Activated CD8-positive, alpha-beta T cell treated with anti-CD3 and anti-CD28 coated beads for 36 hours (primary cell): ENCODE measurements at places on chromosomes 12 and 14.

GRCh38 chr14:71242237-71242748 lies 335.0 kb downstream of the PCNX1 start:
- DNase-seq: no peak

DNA sequence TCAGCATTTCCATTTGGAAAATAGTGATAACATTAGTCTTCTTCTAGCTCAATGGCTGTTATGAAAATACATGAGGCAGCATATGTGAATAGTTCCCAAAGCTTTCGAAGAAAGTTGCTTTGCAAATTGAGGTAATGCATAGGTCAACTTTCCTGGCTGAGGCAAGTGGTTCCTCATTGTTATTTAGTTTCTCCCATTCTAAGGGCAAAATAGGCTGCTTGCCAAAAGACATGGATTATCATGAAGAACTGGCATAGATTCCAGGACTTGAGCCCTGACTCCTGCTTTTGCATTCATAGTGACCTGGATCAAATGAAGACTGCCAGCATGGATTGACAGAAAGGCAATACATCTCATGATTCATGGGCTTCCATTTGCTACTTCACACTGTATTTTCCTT lies 35.7 kb downstream of the LRFN5 start:
- no peak for DNase-seq

DNA sequence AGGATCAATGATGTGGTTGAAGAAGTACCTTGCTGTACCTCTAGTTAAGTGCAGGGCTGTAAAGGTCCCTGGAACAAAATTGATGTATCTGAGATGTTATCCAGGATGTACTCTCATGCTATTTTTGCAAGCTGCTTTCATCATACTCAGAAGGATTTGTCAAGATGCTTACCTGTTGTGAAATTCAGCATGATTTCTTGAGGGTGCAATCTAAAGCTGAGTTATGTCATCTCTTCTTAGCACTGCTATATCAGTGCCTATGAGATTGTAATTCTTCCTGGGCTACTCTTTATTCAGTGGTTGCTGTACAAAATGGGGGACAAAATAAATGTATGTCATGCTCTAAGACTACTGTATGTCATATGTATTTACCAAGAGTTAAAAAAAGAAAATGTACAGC lies 340.7 kb upstream of the LMO3 start:
- no peak for DNase-seq

- DNase-seq: no peak
These were observed 550 bp upstream of the RESF1 start for GRCh38 chr12:31958569-31959160.

GRCh38 chr12:127389923-127390322 lies 877.0 kb upstream of the TMEM132C start:
- DNase-seq: no peak

DNA sequence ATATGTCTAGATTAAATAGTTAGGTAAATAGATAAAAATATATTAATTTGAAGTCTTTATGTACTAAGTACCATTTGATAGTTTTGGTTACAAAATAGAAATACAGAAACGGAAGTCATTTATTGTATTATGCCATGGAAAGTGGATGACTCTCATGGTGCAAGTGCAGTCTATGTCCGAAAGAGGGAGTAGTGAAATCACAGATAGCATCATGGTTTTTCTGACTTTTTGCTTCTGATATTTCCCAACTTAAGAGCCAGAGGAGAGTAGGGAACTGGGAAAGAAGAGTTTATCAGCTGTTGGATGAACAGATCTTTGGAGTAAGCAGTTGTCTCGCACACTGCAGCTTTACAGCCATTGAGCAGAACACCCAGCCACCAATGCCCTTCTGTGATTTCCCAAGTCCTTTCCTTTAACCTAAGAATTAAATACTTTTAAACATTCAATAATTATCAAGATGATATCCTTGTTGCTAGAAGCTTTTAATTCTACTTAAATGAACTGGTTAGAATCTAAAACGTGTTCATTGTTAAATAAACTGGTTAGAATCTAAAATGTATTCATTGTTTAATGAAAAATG lies 18.4 kb upstream of the SRGAP1 start:
- no peak for DNase-seq

DNA sequence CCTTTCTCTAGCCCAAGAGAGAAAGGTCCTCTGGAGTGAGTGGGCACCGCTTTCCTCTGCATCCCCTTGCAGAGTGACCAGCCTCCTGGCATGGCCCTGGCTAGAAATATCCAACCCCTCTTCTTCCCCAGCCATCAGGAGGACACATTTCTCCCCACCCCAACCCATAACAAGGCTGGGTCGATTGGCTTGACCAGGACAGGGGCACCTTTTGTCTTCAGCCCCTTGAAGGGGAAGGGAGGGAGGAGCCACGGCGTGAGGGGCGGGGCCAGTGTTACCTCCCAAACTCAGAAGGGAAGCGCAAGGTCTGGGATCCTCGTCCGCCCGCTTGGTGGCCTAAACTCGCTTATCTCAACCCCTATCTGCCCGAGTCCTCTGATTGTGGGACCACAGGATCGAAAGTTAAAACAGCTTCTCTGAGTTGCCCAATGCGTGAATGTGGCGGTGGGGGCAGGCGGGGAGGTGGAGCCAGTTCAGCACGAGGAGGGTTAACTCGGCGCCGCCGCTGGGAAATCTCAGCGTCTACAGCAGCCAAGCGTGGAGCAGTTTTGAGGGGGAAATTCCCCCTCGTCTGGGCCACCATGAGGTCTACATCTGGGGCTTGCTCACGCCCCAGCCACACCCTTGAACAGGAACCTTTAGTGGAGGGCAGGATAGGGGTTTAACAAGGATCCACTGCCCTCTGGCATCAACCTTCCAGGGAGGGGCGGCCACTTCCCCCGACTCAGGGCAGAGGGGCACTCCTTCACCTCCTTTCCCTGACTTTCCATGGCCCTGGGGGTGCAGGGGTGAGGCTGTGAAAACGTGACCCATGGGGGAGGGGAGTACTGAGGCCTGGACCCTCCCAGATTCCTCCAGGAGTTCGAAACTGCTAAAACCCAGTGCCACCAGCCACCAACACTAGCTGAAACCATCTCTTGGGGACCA lies 795 bp downstream of the STAT6 start:
- peak; percentile 90 for DNase-seq

GRCh38 chr12:108455706-108456105 lies 59.4 kb upstream of the FICD start:
- DNase-seq: no peak

GRCh38 chr14:68714991-68715924 lies 77.6 kb downstream of the ZFP36L1 start:
- peak; percentile 58 for DNase-seq

GRCh38 chr12:31000751-31001150 lies 72.9 kb upstream of the DDX11 start:
- DNase-seq: no peak

DNA sequence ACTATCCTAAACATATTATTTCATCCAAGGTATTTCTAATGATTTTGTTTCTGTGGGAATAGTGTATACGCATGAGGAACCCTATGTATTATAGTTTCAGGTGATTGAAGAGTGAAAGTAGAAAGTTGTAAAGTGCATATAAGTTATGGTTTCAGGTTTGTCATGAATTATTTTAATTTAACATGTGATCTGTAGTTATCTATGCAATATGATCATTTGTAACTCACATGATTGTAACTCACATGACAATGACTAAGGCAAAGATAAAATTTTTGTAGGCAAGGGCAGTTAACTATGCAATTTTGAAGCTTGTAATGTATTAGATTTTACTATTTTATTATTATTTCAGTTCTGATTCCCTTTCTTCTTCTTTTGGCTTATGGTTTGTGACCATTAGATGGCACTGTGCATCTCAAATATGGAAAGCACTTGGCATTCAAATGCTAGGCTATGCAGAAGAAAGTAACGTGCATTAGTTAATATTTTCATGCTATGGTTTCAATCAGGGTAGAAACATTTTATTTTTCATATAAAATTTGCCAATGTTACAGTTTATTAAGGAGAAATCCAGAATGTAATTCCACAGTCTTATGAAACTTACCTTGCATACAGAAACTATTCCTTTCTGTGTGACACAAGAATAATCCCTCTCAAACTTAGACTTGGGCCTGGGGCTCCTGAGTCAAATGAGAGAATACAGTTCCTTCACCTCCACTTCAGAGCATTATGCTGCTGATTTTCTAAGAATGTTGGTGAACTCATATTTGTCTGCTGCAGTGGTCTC lies 15.8 kb upstream of the TMEM30B start:
- no peak for DNase-seq

DNA sequence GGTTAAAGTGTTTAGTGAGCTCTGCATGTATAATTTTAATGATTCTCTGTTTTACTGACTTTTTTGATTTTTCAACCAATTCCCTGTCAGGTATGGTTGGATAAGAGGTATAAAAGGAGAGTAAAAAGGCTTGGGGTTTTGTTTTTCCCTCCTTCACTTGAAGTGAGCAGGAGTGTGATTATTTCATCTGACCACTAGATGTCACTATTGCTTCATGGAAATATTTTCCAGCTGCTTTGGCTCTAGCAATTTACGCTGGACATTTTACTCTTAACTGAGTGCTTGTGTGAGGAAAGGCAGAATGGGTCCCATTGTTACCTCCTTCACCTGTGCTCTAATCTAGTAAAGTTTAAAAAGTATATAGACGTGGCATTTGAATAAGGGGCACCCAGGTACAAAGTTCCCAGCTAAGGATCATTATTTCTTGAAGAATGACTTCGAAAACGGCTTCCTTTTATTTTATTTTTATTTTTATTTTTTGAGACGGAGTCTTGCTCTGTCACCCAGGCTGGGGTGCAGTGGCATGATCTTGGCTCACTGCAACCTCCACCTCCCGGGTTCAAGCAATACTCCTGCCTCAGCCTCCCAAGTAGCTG lies 66.5 kb downstream of the TBC1D30 start:
- DNase-seq: no peak

GRCh38 chr12:47887529-47887928 lies 17.3 kb downstream of the VDR start:
- no peak for DNase-seq

GRCh38 chr12:85688837-85689236 lies 147.4 kb downstream of the RASSF9 start:
- DNase-seq: no peak

GRCh38 chr12:111211910-111212757 lies 156.8 kb downstream of the PHETA1 start:
- DNase-seq: no peak

DNA sequence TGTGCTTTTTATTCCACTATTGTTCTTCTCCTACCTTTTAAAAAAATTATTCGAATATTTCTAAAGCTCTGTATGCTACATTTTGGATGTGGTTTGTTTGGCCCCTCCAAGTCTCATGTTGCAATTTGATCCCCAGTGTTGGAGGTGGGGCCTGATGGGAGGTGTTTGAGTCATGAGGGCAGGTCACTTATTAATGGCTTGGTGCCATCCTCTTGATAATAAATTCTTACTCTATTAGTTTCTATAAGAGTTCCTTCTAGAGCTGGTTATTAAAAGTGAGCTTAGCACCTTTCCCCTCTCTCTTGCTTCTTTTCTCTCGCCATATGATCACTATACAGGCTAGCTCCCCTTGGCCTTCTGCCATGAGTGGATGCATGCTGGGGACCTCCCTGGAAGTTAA lies 445.6 kb upstream of the PDE3A start:
- DNase-seq: no peak

DNA sequence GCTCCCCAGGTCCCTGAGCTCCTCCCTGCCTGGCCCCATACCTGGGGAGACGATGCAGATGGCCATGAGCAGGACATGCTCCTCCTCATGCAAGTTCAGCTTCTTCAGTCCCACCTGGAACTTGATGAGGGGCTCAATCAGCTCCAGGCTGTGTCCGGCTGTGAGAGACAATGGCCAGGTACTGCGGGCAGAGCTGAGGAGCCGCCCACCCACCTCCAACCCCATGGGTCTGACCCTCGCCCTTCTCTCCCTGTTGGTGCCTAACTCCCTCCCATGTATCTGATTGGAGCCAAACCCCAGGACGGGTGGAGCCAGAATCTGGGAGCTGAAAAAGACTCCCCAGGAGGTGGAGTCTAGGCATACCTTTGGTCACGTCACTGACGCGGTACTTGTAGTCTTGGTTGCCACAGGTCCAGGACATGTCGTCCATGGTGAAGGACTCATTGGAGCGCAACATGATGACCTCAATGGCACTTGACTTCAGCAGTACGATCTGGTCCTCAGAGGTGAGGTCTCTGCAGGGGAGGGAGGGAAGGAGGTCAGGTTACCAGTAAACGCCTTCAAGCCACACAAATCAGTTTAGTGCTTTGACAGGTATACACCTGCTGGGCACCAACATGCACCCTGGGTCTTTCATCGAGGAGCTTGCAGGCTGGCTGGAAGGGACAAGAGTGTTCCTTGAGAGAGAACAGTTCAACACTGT lies 26.7 kb upstream of the HDAC7 start:
- DNase-seq: no peak

DNA sequence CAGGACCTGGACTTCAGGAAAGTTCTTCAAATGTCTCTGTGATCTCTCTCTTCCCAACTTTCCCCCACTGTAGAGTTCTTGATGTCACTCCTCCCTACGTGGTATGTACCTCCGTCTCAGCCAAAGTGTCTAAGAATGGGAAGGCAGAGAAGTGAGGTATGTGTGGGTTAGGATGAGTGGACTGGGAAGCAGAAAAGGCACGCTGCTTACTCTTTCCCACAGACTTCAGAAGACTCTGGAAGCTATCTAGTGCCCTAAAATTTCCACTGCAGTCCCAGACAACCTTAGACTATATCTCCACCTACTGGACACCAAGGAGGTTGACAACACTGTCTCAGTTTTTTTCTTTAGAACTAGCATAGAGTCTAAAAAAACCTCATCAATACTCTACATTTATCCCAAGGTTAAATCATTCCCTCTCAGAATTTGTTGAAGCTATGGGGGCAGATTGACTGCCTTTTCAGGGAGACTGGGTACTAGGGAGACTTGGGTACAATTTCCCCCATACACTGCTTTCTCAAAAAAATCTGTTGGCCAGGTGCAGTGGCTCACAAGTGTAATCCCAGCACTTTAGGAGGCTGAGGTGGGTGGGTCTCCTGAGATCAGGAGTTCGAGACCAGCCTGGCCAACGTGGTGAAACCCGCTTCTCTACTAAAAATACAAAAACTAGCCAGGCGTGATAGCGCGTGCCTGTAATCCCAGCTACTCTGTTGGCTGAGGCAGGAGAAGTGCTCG lies 20.6 kb upstream of the ITGA5 start:
- DNase-seq: no peak

- no peak for DNase-seq
These were observed 132.4 kb downstream of the GPR65 start for GRCh38 chr14:88137327-88137726.

DNA sequence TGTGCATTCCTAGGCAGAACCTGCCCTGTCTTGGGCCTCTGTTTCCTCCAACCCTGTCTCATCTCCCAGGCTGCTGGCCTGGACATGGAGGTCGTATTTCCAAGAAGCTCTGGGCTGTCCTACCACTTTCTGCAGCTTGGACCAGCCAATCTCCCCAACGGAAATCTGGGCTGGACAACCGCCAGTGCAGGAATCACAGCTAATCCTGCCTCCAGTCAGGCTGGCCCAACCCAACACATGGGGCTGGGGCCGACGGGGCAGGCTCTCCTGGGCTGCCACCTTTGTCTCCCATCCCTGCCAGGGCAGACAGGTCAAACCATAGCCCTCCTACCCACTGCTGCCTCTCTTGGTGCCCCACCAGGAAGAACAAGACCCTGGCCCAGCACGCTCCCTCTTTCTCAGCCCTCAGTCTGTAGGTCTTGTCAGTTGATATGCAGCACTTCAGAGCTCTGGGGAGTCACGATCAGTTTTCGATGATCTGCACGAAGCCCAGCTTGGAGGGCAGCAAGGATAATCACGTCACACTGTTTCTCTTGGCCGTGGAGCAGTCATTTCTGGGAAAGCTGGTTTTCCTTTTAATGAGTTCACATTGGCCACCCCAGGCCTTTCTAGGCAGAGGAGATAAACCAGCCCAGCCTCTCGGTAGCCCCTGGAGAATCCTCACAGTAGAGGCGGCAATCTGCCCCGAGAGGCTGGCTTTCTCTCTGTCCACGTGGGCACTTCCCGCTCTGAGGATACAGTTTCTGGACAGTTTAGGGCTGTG lies 195.2 kb upstream of the PRMT8 start:
- no peak for DNase-seq
